ENCODE measurements at places on chromosomes 1 and 21.
A peak's percentile ranks its signal among the peaks of the same experiment; 100 is the strongest.

DNA sequence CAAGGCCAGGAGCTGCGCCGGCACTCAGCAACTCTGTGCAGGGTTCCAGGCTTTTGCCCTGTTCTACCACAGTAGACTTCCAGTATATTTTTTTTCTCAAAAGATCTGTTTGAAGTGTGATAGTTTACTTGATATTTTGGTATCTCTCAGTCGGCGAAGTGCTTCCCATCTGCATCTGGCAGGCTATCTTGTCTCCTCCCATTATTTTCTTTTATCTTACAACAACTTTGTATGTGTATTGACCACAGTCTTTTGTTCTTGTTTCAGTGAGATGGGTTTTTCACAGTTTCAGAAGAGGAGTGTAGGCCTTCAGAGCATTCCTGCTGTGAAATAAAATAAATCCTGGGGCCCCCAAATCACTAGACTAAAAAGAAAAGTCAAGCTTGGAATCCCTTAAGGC lies 292.9 kb downstream of the PTGER3 start:
- no peak for ATAC-seq

DNA sequence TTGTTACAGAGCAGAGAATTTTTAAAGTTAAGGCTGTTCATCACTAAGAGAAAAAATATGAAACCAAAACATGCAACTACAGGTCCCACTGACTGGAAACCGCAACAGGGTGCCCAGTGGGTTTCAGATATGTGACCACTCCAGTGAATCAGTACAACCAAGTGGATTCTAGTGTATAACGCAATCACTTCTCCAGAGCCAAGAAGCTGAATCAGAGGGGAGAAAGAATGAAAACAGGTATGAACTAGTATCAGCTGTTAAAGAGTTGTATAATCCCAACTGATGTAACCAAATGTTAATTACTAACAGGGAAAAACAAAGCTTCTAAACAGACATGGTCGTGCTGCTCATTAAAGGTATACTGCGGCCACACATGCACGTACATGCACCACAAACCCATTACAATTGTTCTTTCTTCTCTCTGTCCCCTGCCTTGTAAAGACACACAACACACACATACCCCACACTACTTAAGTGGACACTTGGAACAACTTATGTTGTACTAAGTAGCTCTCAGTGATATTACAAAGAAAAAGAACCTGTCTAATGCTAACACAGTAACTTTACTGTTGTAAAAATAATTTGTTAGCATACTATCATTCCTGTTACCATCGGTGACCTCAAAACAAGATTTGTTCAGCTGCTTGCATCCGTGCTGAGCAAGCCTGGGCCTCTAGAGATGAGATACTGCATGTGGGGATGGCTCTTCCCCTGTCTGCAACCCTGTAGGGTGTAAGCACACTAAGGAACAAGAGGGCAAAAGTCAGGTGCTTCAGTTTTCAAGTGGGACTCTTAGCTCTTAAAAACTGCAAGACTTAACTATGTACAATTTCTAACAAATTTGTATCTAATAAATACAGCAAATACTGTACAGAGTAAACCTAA lies 74.2 kb downstream of the PTPN14 start:
- no peak for ATAC-seq

DNA sequence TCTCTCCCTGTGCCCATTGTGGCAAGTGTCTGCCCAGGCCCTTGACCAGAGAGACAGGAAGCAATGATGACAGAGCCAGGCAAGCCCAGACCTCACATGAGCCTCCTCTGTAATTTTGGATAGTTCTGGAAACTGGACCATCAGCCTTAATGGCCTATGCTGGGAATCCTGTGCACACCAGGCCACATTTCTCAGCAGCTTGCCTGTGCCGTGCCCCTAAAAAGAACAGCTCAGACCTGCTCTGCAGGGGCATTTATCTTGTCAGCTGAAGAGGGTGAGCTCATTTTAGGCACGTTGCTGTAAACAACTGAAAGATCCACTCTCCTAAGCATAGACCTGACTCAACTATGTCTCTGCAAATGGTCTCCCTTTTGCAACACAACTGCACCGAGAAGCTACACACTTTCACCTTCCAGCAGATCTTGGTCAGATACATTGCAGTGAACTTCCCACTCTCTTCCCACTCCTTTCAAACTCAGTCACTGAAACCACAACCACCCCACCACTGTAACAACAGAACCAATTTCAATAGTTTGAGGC lies 53.5 kb upstream of the BACH1 start:
- ATAC-seq = peak; percentile 98

DNA sequence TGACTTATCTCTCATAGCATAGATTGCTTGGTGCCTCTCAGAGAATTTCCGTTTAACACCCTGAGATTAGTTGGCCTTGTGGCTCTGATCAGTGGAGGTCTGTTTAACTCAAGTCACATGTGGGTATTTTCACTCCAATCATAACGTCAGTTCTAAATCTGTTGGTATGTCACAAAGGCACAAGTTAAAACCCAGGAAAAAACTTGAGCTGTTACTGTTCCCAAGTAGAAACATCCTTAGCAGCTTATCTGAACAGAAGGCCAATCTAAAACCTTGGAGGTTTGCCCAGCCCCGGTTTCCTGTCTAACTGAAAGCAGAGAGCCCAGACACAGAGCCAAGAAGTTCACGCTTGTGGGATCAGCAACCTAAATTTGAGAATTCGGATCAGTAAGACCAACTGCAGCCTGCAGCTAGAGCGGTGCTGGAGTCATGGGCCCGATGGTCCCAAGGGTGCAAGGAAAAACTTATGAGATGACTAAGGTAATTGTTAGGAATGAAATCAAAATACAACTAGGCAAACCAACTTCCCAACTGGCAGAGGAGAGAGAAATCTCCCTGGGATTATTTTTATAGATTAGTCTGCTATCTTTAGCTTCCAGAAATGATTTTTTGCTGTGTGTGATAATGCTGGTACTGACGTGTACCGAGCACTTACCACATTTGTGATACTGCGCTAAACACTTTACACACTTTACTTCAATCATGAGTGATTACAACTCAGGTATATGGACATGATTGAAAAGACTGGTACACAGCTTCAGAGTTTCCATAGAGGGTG lies 90.2 kb upstream of the C1orf21 start:
- no peak for ATAC-seq

- ATAC-seq = no peak
Observed at GRCh38 chr1:167272369-167272957, 51.8 kb downstream of the POU2F1 start.

GRCh38 chr1:27894521-27894920 lies 22.2 kb downstream of the THEMIS2 start:
- no peak for ATAC-seq

DNA sequence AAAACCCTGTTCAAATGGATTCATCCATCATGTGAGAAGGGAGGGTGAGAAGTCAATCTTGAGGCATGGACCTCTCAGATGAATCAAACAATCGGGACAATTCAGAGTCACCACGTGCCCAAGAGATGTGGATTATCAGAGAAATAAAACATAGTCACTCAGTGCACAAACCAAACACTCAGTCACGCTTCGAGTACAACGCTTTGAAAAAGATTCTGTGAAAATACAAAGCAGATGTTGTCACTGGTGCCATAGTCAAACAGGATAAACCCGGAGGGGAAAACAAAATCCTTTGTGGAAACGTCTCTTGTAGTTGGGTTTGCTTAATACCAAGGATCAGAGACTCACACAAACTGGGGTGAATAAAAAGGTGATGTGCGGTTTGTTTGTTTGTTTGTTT lies 188.4 kb downstream of the RRAGC start:
- ATAC-seq = no peak

GRCh38 chr1:18128298-18128697 lies 20.7 kb downstream of the IGSF21 start:
- ATAC-seq = no peak

GRCh38 chr1:233651563-233652233 lies 37.8 kb downstream of the KCNK1 start:
- no peak for ATAC-seq

DNA sequence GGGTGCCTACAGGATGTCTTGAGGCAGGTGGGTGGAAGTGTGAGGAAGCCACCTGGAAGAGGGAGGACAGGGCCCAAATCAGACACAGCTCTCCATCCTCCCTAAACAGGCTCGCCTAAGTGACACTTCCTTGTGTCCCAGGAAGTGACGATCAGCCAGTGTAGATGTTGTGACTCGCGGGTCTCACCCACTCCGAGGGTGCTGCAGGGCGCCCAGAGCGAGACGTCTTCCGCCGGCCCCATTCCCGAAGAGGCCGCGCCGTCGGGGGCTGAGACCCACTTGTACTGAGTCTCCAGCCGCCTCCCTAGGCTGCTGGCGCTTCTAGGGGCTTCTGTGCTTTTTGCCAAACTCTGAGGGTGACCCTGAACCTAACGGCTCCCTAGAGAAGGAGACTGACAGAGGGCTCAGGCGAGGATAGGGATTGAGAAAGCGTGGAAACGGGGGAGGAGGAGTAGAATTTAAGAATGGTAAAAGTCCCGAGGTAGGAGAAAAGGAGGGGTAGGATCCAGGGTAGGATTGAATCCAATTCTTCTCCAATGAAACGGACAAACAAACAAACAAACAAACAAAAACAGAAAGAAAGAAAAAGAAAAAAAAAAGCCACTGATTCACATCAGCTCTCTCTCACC lies 543 bp upstream of the MARK1 start:
- ATAC-seq = no peak

- peak; percentile 97 for ATAC-seq
Observed at GRCh38 chr1:204323887-204324286, 35.8 kb downstream of the PLEKHA6 start.

GRCh38 chr1:113168946-113169345 lies 95.9 kb downstream of the LRIG2 start:
- no peak for ATAC-seq

- no peak for ATAC-seq
Observed at GRCh38 chr1:158604968-158605367, at the start of gene OR10Z1. Gene OR10Z1, plus strand, starts transcription at chr1:158605268. Its CDS starts 1,171 bp downstream, at chr1:158606439.

GRCh38 chr1:226633541-226634165 lies 85.1 kb downstream of the STUM start:
- peak; percentile 3 for ATAC-seq

DNA sequence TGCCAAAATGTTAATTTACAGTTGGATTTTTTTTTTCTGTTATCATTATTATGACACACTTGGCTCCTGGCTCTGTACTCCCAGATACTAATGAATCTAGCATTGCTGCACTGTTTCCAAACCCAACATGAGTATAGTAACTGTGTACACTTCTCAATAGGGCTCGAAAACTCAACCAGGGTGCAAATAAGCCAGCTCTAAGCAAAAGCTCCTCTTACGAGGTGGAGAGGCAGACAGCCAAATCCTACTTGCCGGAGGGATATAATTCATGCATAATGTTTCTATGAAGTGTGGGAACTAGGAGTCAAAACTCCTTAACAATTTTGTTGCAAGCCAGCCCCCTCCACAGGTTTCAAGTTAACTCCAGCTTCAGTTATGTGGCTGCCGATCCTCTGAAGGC lies 510.4 kb upstream of the ZP4 start:
- ATAC-seq = no peak

GRCh38 chr1:159121526-159121925 lies 45.0 kb upstream of the AIM2 start:
- ATAC-seq = peak; percentile 80

- peak; percentile 90 for ATAC-seq
Observed at GRCh38 chr21:32569261-32570230, 15.8 kb downstream of the TCP10L start.
